ENCODE measurements at places on chromosomes 12 and 14.

GRCh38 chr12:90945070-90945649 is 9.8 kb downstream of the CCER1 start:
- DNase-seq, result no peak

DNA sequence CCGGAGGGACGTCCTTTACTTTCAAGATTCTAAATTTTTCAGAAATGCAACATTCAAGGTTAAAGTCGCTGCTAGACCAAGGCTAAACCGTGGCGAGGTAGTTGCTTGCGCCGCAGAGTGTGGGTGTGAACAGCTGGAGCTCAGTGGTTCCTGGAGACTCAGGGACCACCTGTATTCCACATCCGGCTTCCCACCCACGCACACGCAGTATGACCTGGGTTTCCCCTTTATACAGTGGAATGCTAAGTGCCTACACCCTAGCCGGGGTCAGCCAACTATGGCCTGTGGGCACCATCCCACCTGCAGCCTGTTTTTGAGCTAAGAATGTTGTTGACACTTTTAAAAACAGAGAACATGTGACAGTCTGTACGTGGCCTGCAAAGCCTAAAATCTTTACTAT is 42.9 kb upstream of the TESC start:
- DNase-seq, result no peak

DNA sequence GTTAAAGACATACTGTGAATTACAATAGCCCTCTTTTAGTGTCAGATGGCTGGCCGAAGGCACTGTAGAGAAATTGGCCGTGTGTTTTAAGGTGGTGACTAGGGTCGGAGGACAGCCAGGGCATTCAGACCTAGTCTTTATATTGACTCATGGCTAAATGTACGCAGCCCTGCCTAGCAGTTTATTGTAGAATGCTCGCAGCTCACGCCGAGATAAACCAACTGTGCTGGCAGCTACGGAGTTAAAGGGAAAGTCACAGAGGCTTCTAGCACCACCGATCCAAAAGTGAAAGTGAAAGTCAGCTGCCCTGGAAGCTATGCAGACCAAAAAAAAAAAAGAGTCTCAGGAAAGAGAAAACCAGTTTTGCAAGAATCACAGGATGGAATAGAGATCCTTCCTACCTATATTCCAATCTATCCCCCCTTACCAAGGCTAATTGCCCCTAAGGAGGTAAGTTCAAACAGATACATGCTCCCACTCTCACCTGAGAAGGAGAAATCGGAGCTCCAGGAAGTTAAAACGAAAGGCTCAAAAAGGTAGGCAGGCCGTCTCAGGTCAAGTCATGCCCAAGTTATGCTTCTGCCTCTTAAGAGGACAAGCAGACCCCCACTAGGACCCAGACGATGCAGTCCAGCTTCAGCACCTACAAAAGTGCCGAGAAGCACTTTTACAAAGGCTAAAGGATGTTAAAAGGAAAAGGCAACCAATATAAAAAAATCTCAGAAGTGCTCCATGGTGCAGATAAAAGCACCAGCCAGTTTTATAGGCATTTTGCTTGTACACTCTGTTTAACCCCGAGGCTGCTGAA is 24.8 kb downstream of the KLRK1 start:
- DNase-seq, result peak; percentile 53

DNA sequence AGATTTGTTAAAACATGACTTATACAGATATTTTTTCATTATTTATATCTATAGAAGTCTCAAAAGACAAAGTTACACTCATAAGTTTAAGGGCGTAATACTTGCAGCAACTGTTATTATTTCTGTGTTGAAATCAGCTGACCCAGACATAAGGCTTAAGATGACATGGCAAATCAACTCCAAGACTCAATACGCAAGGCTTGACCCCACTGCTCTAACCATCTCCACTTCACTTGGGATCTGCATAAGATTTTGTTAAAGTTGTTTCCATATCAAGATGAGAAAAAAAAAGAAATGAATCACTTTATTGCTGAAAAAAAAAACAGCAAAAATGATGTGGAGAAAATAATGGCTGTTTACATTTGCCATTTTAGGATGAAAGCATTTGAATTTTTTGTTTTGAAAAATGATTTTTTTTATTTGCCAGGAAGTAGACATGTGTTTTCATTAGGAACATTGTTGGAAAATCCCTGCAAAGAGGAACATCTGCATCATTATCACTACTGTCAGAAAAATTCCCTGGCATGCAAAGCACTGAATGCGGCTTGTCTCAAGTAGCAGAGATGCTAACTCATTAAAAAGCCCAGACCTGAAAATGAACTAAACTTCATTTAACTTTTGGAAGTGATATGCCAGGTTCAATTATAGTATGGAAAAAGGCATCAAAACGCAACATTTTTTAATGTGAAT is 73.5 kb downstream of the LIN7A start:
- no peak for DNase-seq

DNA sequence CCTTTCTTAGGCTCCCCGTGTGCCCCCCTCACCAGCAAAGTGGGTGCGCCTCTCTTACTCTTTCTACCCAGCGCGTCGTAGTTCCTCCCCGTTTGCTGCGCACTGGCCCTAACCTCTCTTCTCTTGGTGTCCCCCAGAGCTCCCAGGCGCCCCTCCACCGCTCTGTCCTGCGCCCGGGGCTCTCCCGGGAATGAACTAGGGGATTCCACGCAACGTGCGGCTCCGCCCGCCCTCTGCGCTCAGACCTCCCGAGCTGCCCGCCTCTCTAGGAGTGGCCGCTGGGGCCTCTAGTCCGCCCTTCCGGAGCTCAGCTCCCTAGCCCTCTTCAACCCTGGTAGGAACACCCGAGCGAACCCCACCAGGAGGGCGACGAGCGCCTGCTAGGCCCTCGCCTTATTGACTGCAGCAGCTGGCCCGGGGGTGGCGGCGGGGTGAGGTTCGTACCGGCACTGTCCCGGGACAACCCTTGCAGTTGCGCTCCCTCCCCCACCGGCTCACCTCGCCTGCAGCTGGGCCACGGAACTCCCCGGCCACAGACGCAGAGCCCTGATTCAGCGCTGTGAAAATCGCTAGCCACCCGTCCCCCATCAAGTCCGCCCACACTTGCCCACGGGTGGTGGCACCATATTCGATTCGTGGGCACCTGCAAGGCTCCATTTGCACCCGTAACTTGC is 1.3 kb downstream of the TMEM233 start:
- peak; percentile 72 for DNase-seq

DNA sequence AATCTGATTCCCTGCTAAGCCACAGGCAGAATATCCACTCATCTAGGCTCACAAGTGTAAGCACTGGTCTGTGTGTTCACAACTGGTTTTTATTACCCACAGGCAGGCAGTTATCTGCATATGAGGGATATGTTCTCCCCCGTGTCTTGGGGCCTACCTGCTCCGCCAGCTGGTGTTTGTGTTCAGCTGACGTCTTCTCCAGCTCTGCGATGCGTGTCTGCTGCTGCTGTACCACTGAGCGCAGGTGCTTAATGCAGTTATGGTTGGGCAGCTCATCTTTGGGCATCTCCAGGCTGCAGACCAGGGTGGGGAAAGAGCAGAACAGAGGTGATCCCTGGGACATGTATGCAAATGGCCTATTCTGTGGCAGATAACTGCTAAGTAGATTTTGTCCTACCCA is 13.7 kb downstream of the RNF41 start:
- no peak for DNase-seq

- no peak for DNase-seq
These were observed 9.5 kb downstream of the PHETA1 start for GRCh38 chr12:111359231-111359913.

GRCh38 chr12:76766161-76766560 is 2.2 kb downstream of the ZDHHC17 start:
- no peak for DNase-seq

GRCh38 chr12:69512820-69513219 is 42.6 kb downstream of the FRS2 start:
- no peak for DNase-seq

GRCh38 chr14:75322746-75323145 is 44.1 kb downstream of the FOS start:
- no peak for DNase-seq

DNA sequence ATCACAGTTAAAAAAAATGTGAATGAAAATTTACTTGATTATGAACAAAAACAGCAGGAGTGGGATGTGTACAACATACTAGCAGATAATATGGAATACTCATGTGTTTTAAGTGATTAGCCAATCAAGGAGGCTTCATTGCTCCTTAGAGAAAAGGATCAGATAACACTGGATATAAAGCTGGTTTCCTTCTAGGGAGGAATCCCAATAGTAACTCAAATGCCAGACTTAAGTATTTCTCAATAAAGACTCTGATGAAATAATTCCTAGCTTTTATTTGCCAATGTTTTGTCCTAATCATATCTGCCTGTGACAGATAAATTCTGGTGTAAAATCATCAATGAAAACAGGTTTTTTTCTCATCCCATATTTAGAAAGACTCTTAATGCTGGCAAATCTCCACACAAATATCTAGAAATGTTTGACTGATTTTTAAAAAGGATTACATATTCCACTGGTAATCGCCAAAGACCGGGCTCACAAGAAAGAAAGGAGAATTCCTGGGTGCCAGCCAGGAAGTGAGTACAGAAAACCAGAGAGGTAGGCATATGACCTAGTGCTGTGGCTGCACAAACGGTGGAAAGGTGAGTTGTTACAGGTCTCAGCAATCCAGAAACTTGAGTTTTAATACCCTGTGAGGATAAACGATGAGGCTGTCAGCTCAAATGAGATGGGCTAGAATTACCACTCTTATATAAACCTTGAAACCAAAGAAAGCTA is 108.6 kb upstream of the TTC7B start:
- DNase-seq, result no peak

DNA sequence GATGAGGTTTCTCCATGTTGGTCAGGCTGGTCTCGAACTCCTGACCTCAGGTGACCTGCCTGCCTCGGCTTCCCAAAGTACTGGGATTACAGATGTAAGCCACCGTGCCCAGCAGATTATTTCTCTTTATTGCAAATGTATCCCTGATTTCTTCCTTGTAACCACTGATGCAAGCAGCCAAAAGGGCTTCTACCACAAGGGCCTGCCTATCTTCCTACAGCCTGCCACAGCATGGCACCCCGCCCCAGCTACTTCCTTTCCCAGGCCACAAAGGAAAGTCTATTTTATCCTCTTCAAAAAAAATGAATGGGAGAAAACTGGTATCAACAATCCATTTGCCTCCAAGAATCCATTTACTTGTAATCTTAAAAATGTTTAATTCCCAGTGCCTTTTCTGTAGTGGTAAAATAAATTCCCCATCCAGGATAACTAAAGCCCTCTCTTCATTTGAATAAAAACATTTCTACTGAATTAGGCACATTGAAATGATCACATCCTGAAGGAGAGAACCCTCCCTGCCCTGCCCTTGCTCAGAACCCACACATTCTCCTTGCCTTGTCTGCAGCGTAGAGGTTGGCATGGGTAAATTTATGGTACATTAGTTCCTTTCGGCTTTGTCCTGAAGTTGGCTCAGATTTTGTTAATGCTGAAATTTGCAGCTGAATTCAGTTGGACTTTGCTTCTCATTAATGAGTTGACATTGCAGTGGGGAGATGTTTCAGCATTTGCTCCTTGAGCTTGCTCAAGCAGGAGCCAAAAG is 19.2 kb downstream of the GPHB5 start:
- no peak for DNase-seq

- DNase-seq, result peak; percentile 74
These were observed 15.3 kb downstream of the VPS37B start for GRCh38 chr12:122880668-122881067.

GRCh38 chr12:57793920-57794319 is 11.3 kb downstream of the TSFM start:
- DNase-seq, result no peak

DNA sequence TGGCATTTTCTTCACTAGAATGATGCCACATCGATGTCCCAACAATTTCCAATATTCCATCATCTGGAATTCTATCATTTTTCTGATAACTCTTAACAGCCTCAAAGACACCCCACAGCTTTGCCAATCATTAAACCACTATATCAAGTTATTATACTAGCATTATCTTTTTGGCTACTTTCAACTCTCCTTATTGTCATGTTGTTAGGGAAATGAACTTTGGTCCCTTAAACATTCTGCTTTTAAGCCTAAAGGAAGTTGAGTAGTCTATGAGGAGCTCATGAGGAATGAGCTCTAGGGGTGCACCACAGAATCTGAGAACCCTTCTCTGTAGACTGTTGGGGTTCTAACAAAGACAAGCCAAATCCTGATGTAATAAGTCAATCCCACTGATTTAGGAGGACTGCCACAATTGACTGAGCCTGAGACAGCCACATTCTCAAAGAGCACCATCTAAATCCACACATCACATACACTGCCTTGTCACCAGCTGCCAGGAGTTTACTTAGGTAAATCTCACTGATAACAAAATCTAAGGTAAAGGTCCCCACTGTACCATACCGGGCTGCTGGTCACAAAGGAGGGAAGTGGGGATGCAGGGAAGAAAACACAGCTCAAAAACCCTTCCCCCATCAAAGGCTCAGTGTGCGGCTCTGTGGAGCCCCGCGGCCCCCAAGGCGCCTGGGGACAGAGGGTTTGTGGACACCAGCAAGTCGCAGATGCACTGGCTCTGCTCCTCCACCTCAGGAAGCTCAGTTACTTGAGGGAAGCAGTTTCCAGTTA is 58.2 kb downstream of the SETD3 start:
- no peak for DNase-seq

- DNase-seq, result no peak
These were observed 650.0 kb upstream of the STXBP6 start for GRCh38 chr14:25699981-25700380.

GRCh38 chr12:116087399-116087798 is 190.1 kb downstream of the MED13L start:
- DNase-seq, result no peak

DNA sequence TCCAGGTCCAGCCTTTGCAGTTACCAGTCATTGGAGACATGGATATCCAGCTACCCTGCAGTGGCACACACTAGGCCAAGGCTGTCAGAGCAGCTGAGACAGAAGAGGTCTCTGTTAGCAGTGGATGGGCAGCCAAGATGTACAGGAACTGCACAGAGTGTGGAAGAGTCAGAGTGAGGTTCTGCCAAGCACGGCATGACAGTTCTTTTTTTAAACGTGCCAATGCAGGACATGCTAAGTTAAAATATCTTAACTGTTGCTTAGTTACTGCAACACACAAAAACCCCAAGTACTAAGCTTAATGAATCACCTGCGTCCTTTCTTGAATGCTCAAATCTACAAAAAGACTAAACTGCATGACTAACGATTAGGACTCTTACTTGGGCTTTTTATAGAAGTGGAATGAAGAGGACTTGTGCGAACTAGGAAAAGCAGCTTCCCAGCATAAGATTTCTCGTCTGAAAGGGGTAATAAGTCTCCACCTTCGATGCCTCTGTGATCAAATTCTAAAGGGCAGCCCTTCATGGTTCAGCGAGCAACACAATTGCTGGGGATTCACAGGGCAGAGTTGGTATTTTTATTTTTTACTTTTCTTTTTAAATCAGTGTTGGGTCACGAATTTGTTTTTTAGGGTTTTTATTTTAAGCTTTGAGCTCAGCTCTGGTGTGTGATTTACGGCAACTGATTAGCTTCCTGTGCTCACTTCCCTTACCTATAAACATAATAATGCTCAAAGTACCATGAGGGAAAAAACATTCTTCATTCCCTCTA is 20.6 kb downstream of the MAPK1IP1L start:
- DNase-seq, result no peak

- peak; percentile 64 for DNase-seq
These were observed 11.4 kb downstream of the ANKRD9 start for GRCh38 chr14:102497998-102498677.
